T follicular helper cell (primary cell): ENCODE measurements at places on chromosomes 3 and 15.
A peak's percentile ranks its signal among the peaks of the same experiment; 100 is the strongest.

GRCh38 chr15:55434989-55435825, 26.9 kb downstream of the PIERCE2 start:
- DNase-seq: no peak

DNA sequence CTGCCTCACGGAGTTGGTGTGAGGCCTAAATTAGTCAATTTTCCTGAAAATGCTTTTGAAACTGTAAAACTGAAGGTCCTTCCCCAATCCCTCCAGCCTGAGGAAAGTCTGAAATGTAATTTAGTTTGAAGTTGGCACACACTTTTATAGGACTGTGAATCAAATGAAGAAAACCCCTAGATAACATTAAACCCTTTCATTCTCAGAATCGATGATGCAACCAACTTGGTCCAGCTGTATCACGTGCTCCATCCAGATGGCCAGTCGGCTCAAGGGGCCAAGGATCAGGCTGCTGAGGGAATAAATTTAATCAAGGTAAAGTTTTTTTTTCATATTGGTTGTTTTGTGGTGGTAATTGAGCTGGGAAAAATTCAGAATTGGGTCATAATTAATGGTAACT, 11.7 kb downstream of the MRPS22 start:
- DNase-seq: no peak

DNA sequence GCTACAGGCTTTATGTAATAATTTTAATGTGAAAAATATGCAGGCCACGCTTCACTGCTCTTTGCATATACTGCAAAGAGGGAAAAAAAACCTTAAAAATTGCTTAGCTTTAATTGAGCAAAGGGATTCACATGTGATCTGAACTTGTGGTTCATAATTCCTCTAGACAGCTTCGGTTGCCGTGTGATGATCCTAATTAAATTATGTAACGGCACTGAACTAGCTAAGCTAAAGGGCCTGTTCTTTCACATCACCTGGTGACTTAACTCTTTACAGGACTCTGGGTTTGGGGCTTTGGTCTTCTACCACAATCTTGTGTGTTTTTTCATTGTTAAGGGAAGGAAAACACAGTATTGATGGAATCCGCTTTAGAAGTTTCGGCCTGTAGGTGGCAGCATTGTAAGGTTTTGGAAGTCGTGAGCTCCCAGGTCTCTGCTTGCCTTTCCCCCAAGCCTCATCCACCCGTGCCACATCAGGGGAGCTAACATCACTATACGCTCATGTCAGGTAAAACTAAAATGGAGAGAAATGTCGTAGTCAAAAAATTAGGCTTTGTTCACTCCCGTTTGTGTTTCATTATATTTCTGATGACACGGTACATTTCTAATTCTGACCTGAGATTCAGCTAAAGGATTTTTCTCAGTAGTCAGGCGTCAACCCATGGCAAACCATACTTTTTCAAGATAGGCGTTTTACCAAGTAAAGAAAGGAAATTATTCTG, 205.6 kb upstream of the DPH6 start:
- peak; percentile 2 for DNase-seq

- no peak for DNase-seq
These were observed 261.3 kb upstream of the NECTIN3 start for GRCh38 chr3:110810356-110810755.

- DNase-seq: no peak
These were observed 192.9 kb upstream of the CADPS start for GRCh38 chr3:63067999-63068645.

GRCh38 chr15:95687061-95687460, 643.4 kb upstream of the NR2F2 start:
- DNase-seq: no peak

- no peak for DNase-seq
These were observed 234.8 kb upstream of the WNT5A start for GRCh38 chr3:55721716-55722484.

GRCh38 chr3:148880681-148881080, 15.6 kb downstream of the CPA3 start:
- DNase-seq: no peak
